NCI-H524 (cell line): ENCODE measurements at places on chromosomes 6 and 20.

DNA sequence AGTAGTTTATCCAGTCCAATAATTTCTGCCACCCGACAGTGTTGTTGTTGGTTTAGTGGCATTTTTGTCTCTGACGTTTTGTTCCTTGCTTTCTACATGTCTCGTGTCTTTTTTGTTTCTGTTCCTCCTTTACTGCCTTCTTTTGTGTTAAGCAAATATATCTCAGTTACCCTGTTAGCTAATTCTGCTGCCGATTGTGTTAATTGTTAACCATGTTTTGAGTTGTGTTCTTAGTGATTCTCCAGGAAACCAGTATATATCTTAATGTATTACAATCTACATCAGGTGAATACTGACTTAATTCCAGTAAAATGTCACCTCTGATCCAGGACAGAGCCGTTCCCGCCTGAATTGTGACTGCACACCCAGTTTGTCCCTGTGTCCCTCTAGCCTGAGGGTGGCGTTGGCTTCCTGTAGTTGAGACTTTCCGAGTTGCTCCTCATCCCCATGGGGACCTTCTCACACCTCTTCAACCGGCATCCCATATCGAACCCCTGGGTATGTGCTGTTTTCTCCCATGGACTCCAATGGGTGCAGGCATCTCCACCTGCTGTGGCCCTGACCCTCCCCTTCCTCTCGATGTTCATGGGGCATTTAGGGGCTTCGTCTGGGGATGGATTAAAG is 35.8 kb upstream of the BHLHE23 start:
- DNase-seq, result no peak

DNA sequence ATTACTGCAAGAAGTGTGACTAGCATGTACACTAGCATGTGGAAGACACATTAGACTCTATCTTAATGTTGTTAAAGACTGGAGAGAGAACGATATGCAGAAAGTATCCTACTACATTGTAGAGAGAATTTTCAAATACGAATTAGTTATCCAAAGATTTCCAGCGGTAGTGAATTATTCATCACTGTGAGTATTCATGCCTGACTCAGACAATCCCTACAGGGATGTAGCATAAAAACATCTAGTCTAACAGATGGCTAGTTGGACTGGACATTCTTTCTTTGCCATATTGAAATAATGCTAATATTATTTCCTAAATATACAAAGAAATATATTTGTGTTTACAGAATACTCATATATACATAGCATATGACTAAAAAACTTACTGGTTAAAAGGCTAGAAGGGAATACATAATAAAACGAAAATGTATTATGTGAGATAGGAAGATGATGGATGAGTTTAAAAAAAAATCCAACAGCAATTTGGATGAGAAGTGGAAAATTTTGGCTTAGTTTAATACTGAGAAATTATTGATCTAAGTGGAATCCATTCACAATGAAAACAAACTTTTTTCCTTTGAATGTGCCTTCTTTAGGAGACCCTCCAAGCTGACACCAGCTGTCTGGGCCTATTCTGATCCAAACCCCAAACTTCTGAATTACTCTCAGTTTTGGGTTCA is 580.7 kb downstream of the RFPL4B start:
- DNase-seq, result no peak

GRCh38 chr6:32816746-32817204 is at the start of gene HLA-DOB:
HLA-DOB (minus strand) TSS chr6:32817002; CDS start chr6:32816951, 51 bp downstream.
- DNase-seq, result no peak

DNA sequence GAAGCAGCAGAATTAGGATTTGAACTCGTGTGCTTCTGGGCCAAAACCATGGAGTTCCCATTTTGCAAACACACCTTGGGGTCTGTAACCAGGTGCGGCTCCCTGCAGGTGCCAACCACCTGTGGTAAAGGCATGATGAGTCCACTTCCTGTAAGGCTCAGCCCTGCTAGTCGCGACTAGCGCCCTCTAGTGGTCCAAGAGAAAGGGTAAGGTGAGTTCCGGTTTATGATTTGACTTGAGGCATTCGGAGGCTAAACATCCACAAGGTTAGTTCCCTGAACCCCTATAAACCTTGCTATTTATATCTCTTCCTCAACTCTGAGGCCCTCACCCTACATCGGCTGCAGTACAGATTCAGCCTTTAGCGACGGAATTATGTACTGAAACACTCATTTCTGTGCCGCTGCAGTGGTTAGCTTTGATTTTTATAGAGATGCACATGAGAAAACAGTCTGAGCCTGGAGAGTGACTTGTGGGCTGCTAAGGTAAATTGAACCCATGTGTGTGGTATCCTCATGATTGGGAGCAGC is 173.4 kb downstream of the PLCB1 start:
- peak; percentile 72 for DNase-seq

DNA sequence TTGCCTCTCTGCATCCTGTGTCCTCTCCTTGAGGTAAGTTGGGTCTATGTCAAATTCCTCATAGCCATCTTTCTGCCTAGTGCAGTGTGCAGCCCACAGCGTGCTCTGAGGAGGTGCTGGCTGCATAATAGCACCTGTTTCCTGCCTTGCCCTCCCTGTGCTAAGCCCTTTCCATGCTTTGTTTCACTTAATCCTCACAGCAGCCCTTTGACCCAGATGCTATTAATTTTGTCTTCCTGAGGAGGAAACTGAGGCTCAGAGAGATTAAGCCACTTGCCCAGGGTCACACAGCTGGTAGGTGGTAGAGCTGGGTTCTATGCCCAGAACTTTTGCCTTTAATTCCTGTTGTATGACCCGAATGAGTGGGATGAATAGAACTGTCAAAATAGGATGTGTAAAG is 13.5 kb downstream of the FAM83D start:
- DNase-seq, result no peak

DNA sequence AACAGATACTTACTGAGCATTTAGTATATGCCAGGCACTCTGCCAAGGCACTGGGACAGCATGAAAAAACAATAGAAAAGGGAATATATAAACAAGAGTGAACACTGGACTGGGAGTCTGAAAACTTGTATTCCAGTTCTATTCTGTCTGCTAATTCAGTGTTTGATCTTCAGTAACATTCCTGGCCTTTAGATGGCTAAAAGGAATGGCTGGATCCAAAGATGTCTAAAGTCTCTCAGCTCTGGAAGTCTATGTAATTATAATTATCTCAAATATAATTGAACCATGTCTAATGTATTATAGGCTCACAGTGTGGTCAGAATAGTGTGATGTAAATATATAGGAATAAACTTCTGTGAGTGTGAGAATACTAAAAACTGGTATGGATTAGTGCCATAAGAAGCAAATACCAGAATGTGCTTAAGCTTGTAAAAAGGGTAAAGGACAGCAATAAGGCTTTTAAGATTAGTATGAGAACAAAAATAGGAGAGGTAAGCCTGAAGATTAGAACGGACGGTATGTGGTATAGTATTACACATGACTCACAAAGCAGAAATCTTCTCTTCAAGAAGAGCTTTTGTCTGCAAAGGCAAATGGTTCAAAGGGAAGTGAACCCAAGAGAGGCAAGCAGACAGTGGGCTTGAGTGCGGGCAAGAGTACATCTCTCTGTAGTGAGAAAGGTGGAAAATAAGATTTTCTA is 68.5 kb downstream of the TMEM200A start:
- DNase-seq, result no peak
